ENCODE measurements at places on chromosomes 7 and 10.

- no peak for DNase-seq
Measured at GRCh38 chr7:3482147-3482921, 181.3 kb downstream of the SDK1 start.

GRCh38 chr10:78362406-78363022 lies 328.9 kb downstream of the RPS24 start:
- peak; percentile 7 for DNase-seq

- no peak for DNase-seq
Measured at GRCh38 chr10:104322416-104322782, 15.9 kb downstream of the ITPRIP start.

- no peak for DNase-seq
Measured at GRCh38 chr10:15439341-15439842, 68.3 kb upstream of the FAM171A1 start.

DNA sequence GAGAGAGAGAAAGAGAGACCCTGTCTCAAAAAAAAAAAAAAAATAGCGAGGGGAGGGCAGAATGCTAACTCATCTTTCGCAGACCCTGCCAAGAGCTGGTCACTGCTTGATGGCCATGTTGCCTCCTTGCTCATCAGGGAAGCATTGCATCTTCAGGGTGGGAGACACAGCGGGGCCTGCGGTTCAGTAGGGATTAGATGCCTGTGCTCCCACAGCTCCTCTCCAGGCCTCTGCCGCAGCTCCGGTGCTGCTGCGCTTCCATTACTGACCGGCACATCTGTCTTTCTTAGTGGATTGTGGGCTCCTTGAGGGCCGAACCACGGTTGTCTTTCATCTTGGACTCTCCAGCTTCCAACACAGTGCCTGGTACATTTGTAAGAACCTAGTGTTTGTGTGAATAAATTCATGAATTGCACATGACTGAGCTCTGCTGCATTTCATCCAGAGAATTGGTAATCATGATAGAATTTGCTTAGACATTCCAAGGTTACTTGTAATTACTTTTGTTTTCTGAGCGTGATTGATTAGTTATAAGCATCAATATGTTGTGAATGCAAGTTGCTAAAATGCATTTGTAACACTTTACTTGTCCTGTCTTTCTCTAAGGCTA lies 16.8 kb downstream of the HK1 start:
- DNase-seq = no peak

DNA sequence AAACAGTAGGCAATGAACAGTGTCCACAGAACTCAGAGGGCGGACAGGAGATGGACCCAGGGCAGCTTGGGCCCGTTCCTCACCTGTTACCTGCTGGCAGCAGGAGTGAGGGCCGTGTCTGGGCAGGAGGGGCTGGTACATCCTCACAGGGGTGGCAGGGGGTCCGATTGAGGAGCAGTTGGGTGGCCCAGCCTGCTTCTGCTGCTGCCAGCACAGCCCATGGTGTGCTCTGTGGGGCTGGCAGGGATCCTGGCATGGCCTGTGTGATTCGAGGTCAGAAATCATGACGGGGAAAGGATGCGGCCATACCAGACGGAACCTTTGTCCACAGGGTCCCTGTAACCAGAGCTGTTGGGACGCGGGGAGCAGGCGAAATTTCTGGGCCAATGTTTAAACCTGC lies 49.6 kb downstream of the INPP5A start:
- DNase-seq = no peak

GRCh38 chr7:70779321-70779720 lies 352.6 kb upstream of the GALNT17 start:
- no peak for DNase-seq

DNA sequence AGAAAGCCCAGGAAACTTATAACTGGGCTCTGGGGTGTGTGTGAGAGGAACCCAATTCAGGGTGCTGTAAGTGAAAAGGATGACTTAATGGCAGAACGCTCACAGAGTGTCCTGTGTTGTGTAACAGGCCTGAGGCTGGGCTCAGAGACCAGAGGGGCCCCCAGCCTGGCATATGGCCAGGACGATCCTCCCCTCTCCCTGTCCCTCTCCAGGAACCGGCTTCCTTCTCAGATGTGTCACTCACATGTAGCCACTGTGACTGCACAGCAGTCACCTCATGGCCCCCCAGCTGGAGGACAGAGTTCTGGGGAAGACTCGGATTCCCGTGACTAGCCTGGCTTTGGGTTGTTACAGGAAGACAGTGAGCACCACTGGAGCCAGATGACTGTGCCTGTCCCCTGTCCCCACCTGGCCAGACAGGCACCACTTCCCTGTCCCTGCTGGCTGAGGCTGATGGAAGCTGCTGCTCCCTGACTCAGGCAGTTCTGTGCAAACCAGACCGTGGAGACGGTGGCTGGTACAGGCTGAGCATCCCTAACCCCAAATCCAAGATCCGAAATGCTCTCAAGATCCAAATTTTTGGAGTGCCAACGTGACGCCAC lies 220.5 kb downstream of the MLLT10 start:
- DNase-seq = no peak

GRCh38 chr10:102460836-102461186 lies 9.5 kb upstream of the C10orf95 start:
- DNase-seq = no peak

GRCh38 chr10:73841526-73842285 lies 30.3 kb upstream of the NDST2 start:
- no peak for DNase-seq

Measured in activated CD4-positive, alpha-beta T cell treated with anti-CD3 and anti-CD28 coated beads for 48 hours (primary cell).